Fibroblast of the aortic adventitia (primary cell): ENCODE measurements at places on chromosomes 7 and 10.
A peak's percentile ranks its signal among the peaks of the same experiment; 100 is the strongest.

DNA sequence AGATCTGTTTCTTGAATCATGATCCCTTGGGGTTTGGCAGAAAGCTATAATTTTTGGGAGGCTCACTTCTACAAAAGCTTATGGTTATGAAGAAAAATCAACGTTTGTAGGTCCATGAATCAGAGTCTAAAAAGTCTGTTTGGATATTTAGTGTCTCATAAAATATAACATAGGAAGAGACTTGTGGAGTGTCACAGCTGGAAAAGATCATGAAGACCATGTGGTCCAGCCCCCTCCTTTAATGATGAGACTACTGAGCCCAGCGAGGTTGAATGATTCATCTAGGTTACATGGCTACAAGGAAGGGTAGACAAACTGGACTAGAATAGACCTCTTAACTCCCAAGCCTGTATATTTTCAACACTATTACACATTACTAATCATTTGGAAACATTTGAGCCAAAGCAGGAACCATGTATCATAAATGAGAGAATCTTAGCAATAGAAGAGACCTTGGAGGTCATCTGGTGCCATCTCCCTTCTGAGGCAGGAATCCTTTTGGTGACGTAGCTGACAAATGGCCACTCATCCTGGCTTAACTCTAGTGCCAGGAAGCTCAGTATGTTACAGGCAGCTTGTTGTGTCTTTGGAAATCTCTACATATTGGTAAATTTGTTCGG is 152.5 kb downstream of the CREB5 start:
- DNase-seq = no peak

DNA sequence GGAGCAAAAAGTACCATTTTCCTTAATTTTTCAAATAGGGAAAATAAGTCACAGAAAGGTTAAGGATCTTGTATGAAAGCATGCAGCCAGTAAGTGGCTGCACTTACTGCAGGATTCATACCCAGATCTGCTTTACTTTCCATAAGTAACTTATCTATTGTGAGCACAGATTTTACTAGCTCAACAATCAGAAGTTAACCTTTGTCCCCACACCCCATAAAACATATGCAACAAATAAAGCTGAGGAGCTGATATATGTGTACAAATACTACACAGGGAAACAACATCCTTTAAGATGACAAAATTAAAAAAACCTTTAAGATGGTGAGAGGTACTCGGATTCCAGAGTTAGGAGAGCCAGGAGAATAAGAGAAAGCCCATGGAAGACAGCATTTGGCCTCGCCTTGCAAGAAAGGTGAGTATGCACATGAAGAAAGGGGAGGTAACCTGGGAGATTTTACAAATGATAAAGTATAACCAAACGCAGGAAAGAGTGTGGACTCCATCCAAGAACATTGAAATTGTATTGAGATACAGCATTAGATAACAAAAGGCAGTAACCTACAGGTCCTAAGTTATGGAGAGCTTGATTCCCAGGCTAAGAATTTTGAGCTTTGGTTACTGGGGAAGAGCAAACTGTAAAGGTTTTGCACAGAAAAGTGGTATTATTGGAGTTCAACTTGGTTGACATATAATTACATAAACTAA is 87.1 kb downstream of the ITGB8 start:
- no peak for DNase-seq

GRCh38 chr10:78617631-78618030 is 451.1 kb upstream of the ZMIZ1 start:
- DNase-seq = no peak

DNA sequence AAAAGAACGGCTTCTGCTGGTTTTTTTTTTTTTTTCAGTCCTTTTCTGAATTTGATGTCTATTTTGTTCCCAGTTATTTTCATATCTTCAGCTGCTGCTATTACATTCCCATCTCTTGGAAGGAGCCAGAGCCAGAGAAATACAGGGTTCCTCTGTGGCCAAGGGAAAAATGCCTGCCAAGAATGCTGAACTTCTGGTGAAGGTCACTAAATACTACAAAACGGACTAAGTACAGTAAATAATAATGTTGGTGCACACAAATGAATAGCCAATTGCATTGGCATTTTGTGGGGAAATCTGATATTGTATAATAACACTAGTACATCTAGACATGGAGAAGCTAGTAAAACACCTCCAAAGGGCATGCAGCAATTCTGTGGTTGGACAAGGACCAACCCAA is 56.3 kb upstream of the ZEB1 start:
- peak; percentile 95 for DNase-seq

DNA sequence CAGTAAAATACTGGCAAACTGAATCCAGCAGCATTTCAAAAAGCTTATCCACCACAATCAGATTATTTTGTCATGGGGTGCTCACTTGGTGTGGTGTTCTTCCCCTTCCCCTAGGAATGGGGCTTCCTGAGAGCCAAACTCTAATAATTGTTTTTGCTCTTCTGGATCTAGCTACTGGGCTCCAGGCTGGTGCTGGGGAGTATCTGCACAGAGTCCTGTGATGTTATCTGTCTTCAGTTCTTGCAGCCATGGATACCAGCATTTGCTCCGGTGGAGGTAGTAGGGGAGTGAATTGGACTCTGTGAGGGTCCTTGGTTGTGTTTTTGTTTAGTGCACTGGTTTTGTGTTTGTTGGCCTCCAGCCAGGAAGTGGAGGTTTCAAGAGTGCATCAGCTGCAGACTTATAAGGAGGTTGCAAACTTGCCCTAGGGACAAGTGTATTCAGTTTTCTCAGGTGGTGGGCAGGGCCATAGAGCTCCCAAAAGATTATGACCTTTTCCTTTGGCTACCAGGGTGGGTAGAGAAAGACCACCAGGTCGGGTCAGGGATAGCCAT is 308.5 kb upstream of the MAGI2 start:
- no peak for DNase-seq

- DNase-seq = no peak
Measured at GRCh38 chr7:128448751-128449302, 6.9 kb upstream of the HILPDA start.

GRCh38 chr7:135718219-135718618 is 9.8 kb downstream of the SLC13A4 start:
- DNase-seq = no peak

DNA sequence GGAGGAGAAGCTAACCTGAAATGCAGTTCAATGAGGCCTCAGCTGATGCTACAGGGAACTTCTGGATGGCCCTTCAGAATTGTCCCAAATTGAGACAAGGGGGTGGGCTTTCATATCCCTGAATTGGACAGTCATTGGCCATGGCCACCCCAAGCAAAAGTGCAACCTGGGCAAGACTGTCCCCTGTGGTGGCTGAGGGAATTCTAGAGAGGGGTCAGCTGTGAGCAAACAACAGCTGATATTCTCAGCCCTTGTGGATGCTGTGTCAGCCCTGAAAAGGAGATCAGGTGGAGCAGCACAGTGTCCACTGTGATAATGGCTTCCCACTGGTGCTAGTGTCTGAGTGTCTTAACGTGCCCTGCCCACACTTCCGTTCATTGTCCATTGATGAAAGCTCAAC is 76.6 kb downstream of the SLC16A9 start:
- no peak for DNase-seq

GRCh38 chr10:930625-931325 is 730 bp downstream of the LARP4B start:
- DNase-seq = peak; percentile 35

- no peak for DNase-seq
Measured at GRCh38 chr10:129342385-129342784, 124.7 kb upstream of the MGMT start.

- no peak for DNase-seq
Measured at GRCh38 chr10:121511943-121512342, 86.3 kb downstream of the FGFR2 start.
